ENCODE measurements at places on chromosomes 3 and 15.

DNA sequence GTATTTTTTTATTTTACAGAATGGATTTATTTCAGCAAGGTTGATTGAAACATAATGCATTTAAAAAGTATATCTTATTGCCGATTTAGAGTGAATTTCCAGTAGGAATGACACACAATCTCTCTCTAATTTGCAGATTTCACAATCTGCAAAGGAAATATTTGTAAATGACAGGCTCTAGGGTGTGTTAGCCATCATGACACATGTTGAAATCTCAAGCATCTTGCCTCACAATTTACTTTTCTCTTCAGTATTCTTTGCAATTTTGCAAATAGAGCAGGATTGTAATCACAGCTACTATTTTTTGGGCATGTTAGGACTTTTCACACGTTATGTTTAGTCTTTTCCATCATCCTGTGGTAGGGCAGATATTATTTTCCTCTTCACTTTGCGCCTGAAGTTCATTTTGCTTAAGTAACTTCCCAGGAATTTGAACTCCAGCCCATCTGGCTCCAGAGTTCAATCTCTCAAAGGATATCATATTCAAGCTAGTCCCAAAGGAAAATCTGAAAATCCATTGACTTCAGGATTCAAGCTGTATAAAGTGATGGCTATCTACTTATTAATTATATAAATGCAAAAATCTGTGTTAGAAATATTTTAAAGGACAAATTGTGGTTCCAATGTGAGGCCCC is 55.4 kb downstream of the ATP13A4 start:
- DNase-seq, result no peak

DNA sequence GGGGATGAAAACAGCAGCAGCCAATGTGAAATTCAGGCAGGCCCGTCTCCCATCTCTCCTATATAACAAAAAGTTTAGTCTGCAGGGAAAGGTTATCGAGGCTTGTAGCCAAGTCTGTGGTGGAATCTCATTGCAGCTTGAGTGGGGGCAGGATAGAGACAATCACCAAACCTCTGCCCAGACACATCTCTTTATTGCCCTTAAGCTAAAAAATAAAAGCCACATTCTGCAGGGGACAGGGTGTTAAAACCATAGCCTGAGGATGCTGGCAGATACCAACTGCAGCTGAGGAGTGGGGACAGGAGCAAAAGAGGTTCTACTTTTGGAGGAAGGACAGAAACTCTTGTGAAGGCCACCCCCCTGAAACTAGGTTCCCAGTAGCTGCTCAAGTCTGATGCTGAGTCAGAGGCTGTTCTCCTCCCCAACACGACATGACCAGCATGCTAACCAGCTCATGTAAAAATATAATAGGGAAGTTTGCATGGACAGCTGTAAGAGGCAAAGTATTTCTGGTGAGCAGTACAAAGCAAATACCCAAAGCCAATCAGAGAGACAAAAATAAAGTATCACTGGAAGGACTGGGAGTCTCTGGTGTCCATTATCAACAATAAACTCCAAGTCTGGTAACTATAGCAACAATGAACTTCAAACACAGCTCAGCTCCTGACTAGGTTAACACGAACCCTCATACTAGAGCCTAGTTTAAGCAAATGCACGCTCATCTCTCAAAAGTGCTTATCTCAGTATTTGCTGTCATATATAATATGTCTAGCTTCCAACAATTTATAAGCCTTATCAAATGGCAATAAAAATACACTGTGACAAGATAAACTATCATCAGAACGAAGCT is 362.2 kb upstream of the SLCO3A1 start:
- DNase-seq, result no peak

DNA sequence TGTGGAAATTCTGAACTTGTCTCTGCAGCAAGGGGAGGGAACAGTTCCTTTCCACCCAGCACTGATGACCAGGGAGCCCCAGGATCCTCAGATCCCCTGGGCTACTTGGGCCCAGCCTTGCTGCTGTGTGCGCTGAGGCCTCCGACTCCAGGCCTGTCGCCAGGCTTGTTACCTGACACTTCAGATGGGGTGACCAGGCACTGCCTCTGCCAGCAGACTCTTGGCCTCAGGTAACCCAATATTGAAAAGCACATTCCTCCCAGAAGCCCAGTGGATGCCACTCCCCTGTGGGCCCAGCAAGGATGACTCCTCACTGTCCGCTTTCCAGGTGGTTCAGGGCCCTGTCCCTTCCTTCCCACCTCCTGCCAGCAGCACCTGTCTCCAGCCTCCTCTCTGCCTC is 3.5 kb upstream of the PLA2G4E start:
- DNase-seq, result no peak

GRCh38 chr3:135970506-135971116 is 5.1 kb downstream of the PPP2R3A start:
- DNase-seq, result no peak

GRCh38 chr3:132605374-132605792 is 8.3 kb downstream of the ACKR4 start:
- DNase-seq, result no peak

- DNase-seq, result no peak
Observed at GRCh38 chr15:101114166-101114565, 137.7 kb downstream of the CHSY1 start.

DNA sequence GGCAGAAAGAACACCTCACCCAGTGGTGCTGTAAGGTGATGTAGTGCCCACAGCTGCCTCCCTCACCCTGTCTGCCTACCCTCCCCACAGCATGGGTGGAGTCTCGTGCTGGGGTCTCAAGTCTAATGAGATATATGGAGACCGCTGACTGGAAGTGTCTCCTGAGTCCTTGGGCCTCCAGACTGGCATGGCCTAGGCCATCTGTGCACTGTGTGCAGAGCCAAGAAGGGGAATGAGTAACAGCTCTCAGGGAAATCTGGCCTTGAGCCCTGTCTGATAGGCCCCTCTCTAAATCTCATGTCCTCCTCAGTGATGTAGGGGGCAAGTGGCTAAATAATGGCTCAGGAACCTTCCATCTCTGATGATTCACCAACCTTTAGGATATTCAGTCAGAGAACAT is 277.4 kb downstream of the PLCL2 start:
- DNase-seq, result no peak

GRCh38 chr3:117589454-117589853 is 879.9 kb downstream of the TUSC7 start:
- DNase-seq, result no peak

GRCh38 chr3:154496978-154497377 is 67.0 kb upstream of the GPR149 start:
- no peak for DNase-seq

- no peak for DNase-seq
Observed at GRCh38 chr15:41301587-41301986, 30.8 kb downstream of the OIP5 start.

- DNase-seq, result no peak
Observed at GRCh38 chr3:36257158-36257852, 123.0 kb upstream of the STAC start.

DNA sequence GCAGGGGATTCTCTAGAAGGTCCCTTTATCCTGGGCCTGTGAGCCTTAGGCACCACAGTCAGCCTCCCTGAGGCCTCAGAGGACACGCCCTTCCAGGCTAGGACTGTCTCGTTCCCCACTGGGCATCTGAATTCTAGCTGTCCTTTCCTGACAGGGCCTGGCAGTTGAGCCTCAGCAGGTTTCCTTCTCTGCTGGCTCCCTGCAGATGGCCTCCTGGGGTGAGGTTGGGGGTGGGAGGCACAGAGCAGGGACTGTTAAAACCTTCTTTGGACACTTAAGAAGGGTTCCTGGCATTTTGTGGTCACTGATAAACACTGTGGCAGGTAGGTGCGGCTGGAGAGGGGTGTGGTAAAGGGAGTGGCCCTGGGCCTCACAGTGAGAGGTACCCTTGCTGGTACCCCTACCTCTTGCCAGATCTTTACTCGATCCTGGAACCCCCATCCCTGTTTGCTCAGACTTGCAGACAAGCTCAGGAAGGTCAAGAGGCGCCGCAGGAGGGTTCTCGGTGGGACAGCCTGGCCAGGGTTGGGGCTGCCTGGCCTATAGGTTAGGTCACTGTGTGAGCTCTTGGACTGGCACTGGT is 8.5 kb downstream of the CLK3 start:
- DNase-seq, result no peak

DNA sequence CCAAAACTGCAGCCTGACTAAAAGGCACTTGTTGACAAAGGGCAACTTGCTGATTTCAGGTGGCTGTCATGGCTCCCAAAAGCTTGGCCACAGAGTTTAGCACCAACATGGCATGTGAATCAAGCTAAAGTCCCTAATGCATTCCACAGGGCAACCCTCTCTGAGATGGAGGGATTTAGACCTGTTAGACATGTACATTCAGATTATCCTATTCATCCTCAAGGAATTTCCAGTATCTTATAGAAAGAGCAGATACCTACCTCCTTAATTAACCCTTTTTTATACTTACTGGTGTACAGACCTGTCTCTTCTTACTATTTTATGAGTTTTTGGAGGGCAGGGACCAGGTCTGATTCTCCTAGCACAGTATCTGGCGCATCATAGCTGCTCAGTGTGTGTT is 31.3 kb downstream of the ACP3 start:
- DNase-seq, result no peak

DNA sequence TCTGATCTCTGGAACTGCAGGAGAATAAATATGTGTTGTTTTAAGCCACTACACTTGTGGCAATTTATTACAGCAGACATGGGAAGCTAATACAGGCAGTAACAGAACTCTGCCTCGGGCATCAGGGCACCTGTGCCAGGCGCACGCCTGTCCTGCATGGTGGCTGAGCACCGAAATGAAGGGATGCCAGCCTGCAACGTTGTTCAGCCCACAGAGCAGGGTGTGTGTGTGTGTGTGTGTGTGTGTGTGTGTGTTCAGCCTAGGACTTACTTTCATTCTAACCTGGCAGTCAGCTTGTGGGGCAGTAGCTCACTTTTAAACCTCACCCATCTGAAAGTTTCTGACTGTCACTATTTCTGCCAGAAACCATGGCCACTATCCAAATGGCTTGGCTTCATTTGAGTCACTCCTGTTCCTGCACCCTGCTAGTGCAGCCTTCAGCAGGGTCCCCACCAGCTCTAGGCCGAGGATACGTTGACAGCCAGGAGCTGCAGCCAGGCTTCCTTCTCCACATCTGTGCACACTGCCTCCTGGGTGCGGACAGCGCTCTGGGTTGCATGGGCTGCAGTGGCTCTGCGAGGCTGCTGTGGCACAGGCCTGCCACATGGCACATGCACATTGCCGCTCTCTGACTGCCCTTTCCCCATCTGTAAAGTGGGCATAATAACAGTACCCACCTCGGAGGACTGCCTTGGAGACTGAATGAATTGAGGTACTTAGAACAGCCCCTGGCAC is 4.5 kb downstream of the UROC1 start:
- DNase-seq, result no peak

GRCh38 chr3:102480139-102480538 is 45.3 kb downstream of the ZPLD1 start:
- DNase-seq, result no peak

DNA sequence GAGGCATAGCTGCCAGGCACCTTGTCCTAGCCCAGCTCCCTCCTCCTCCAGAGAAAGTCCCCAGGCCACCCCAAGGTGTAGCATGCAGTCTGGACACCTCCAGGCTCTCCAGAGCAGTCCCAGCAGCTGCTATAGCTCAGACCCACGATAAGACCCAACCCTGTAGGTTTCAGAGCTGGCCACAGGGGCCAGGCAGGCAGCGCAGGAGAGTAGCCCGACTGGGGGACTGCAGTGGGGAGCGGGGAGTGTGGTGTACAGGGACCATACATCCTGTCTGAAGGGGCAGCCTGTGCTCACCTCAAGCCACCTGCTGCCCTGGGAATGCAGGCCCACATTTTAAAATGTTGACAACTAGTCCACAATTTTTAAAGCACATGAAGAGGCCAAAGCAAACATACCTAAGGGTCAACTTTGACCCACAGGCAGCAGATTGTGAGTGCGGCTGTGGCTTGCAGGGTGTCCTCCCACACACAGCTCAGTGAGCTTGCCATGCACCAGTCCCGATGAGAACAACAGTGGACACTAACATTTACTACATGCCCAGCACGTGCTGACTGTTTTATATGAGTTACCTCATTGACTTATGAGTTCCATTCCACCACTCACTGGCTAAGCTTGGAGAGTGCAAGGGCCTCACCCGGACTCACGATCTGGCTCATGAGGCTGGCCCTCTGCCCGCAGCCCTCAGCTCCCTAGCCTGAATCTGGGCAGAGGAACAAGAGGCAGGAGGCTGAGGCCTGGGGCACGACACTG is 81.4 kb downstream of the DNAJB8 start:
- DNase-seq, result no peak

GRCh38 chr15:24763891-24764290 is 88.3 kb downstream of the NPAP1 start:
- no peak for DNase-seq

DNA sequence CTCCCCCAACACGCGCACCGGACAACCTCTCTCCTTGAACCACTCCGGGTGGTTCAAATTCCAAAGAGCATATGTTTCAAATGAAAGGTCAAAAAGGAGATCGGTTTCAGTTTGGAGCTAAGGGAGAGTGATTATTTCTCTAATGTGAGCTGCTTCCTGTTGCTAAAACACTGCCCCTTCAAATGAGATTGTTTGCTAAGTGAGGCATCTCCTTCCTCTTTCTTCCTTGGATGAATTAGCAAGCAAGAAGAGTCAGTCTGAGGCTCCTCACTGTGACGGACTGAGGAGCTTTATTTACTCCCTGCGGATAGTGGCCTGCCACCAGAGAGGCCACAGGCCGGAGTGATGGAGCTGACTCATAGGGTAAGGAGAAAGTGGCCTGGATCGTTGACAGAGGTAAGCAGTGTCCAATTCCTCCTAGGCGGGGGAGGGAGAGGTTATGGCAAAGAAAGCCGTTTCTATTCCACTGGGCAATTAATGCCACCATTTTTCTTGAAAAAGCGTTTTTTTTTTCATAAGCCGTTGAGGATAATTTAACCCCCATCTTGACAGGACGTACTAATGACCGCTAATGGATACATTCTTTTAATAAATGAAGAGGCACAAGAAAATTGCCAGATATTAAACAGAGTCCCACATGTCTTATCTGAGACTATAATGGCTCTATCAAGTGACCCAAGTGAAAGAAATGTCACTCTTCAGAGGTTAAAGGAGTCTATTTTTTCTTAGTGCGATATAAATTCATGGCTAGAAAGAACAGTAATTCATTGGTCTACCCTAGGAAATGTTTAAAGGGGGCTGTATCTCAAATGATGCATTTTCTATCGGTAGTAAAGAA is 167.0 kb upstream of the ANKRD28 start:
- DNase-seq, result no peak

DNA sequence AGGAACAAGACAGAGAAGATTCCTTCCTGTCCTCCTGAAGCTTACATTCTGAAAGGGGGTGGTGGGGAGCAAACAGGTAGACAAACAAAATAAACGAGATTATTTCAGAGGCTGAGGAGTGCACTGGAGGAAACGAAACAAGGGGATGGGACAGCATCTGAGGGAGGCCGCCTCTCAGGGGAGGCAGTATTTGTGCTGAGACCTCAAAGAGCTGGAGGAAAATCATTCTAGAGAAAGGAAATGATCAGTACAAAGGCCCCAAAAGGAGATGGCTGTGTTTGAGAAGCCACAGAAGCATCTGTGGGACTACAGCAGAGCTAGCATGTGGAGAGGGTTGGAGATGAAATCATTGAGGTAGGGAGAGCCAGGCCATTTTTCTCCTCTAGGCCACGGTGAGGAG is 55.1 kb downstream of the DCLK3 start:
- no peak for DNase-seq

All from CD4-positive, alpha-beta T cell treated with Interleukin-6 for 4 hours (primary cell).